H1 (cell line): ENCODE measurements at places on chromosomes 12 and 14. TPM values are rescaled to one million over a fixed set of nuclear protein-coding genes. Genes with fewer than 3 reads are reported as not detected.

DNA sequence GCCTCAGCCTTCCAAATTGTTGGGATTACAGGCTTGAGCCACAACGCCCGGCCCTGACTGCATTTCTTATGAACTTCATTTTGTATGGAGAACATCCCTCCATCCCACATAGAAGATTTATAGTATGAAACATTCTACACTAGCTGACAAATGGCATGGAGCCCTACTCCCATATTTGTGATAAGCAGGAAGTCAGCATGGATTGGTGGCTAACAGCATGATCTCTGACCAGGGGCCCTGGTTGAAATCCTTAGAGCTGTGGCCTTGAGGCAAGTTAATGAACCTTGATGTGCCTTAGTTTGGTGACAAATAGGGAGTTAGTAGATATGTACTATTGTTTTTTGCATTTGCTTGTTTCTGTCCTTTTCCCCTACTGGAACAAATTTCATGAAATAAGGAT lies 12.3 kb downstream of the IFI27L1 start:
- H3K4me3 ChIP-seq: no peak overlapping the region
- no peak overlapping the region for H3K27ac ChIP-seq
- H3K4me1 ChIP-seq: no peaks in the 10 kb centered on the region

DNA sequence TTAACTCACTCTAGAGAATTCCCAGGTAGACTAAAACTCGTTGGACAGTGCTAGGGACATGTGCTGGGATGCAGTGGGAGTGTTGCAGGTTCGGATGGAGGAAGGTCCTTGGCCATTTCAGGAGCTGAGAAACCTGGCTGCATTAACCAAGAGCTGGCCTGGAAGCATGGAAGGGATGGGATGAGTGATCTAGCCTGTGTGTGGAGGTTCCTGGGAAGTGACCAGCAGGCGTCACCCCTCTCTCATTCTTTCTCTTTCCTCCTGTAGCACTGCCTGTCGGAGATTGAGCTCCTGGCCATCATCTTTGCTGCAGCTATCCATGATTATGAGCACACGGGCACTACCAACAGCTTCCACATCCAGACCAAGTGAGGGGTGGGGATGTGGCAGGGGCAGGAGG lies 15.6 kb downstream of the PPP1R1A start:
- H3K27ac ChIP-seq: no peak overlapping the region
- H3K27me3 ChIP-seq: no peaks in the 10 kb centered on the region
- no peaks in the 10 kb centered on the region for H3K36me3 ChIP-seq
- DNase-seq: no peak
- H3K4me1 ChIP-seq: peaks cover 6% of the 10 kb centered on the region

- no peaks in the 10 kb centered on the region for H3K4me1 ChIP-seq
- no peak overlapping the region for H3K27ac ChIP-seq
- H3K36me3 ChIP-seq: peaks cover 15% of the 10 kb centered on the region
- no peaks in the 10 kb centered on the region for H3K27me3 ChIP-seq
- no peak for DNase-seq
- no peak overlapping the region for H3K4me3 ChIP-seq
Measured at GRCh38 chr14:81275305-81276072, 54.7 kb upstream of the GTF2A1 start.

- no peak overlapping the region for H3K4me3 ChIP-seq
- H3K4me1 ChIP-seq: no peaks in the 10 kb centered on the region
- H3K27me3 ChIP-seq: no peaks in the 10 kb centered on the region
- no peak overlapping the region for H3K27ac ChIP-seq
- no peaks in the 10 kb centered on the region for H3K36me3 ChIP-seq
Measured at GRCh38 chr12:44184499-44185206, 348.8 kb downstream of the TMEM117 start.

DNA sequence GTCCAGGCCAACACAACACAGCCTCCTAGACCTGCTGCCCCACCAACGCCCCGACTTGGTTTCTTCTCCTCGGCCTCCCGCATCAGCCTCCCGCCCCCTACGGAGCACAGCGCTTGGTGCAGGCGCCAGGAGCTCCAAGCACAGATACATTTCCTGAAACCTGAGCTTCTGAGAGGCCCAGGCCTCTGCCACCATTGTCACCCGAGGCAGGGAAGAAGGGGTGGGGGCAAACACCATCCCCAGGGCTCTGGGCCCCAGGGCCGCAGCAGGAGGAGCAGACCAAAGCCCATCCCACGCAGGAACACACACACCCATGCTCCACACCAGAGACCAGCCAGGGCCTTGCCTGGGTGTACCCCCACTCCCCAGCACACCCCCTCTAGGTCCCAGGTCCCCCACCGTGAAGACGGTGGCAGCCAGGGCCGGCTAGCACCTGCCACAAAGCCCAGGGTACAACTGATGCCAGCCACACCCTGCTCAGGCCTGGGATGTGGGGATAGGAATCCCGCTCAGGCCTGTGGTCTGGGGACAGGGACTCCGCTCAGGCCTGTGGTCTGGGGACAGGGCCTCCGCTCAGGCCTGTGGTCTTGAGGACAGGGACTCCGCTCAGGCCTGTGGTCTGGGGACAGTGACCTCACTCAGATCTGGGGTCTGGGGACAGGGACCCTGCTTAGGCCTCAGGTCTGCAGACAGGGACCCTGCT lies 5.4 kb downstream of the JAG2 start:
- no peak overlapping the region for H3K4me3 ChIP-seq
- no peak for DNase-seq
- no peaks in the 10 kb centered on the region for H3K36me3 ChIP-seq
- peaks cover 2% of the 10 kb centered on the region; the same call in 1 of the 2 replicates for H3K4me1 ChIP-seq
- H3K27ac ChIP-seq: no peak overlapping the region

GRCh38 chr12:17949558-17950141 lies 140.3 kb downstream of the RERGL start:
- H3K27ac ChIP-seq: no peak overlapping the region
- no peaks in the 10 kb centered on the region for H3K36me3 ChIP-seq
- H3K27me3 ChIP-seq: no peaks in the 10 kb centered on the region
- no peak for DNase-seq
- H3K4me1 ChIP-seq: no peaks in the 10 kb centered on the region

The TEX52 gene
- total RNA-seq: not detected in 2 replicates
